MM.1S (cell line): ENCODE measurements at places on chromosomes 5 and 9.

GRCh38 chr5:117741655-117742206 is 1167.1 kb upstream of the SEMA6A start:
- no peak for DNase-seq

DNA sequence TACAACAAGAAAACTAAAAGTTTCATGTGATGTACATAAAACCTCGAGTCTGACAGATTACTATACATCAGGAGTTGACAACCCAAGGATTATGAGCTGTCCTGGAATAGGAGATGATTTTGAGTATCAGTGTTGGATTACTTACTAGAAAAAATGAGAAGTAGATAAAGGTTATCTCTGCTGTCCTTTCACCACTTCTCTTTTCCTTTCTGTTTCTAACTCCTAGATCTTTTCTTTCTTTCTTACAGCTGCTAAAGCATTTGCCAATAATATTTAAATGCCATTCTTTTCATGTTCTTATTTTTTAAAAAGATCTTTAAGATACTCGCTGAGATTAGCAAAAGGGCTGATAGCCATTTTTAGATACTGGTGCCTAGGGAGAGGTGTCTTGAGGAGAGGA is 14.8 kb downstream of the RBM27 start:
- no peak for DNase-seq

DNA sequence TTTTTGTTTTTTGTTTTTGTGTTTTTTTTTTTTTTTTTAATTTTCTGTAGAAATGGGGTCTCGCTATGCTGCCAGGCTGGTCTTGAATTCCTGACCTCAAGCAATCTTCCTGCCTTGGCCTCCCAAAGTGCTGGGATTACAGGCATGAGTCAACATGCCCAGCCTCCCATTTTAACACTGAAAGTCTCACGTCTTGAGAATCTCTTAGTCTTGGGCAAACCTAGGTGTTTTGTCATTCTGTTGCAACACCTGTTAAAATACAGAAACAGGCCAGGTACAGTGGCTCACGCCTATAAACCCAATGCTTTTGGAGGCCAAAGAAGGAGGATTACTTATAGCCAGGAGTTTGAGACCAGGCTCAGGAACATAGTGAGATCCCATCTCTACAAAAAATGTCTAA is 599.0 kb downstream of the TLR4 start:
- DNase-seq = no peak

DNA sequence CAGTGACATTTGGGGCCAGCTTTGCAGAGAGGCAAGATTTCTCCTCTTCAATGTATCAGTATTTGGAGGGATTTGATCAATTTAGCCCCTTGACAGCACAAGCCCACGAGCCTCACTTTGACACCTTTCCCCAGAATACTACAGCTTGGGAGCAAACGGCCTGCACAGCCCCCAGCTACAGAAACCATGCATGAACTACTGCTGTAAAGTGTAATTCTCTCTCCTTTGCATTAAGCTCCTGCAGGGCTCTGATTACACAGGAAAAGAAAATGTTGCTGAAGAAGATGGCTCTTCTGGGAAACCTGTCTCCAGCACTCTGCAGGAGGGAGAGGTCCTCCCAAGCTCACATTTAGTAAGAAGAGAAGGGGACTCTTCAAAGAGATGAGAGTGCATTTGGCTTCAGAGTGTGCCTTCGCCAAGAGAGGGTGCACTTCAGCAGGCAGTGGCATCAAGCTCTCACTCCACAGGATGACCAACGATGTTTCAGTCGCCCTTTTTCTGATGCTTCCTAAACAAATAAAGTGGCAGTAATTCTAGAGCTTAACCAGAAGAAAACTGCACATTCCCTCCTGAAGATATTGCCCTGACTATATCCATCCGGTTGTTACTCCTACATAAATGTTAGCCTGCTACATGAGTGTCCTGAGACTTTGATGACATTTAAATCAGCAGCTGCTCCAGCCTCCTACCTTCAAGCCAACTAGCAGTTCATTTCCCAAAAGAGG is 272.2 kb downstream of the AUH start:
- peak; percentile 82 for DNase-seq

DNA sequence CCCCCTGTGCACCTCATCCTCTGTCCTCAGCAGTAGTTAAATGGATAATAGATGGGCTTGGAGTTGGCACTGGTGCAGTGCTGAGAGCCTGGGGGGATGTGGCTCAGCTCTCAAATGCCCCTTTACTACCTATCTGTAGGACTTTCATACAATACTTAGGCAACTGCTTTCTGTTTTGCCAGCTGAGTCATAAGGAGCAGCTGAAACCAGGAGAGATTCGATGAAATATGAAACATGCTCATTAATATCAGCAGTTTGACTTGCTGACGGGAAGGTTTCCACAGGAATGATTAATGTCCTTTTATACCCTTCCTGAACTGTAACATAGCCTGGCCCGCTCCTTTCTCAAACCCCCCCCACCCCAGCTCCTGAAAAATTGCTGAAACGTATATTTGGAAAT is 142.6 kb downstream of the SAXO1 start:
- DNase-seq = no peak

GRCh38 chr5:126492939-126493338 is 69.7 kb downstream of the GRAMD2B start:
- DNase-seq = no peak

- DNase-seq = no peak
Measured at GRCh38 chr5:24539613-24540012, 105.2 kb downstream of the CDH10 start.

DNA sequence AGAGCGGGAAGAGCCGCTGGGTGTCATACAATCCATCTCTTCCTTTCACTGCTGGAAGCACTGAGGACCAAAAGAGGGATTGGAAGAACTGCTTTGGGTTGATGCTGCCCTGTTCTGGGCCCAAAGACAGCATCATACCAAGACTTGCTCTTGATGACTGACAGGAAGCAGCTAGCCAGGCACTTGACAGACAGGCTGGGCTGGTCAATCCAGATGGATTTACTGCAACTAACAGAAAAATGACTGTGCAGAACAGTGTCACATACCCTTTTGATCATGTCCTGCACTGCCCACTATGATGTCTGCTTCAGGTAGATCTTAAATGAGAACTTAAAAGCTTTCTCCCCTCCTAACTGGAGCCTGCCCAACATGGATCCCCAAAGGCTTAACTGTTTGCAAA is 157.6 kb downstream of the CRB2 start:
- no peak for DNase-seq

GRCh38 chr5:113081881-113082546 is 105.4 kb downstream of the DCP2 start:
- no peak for DNase-seq

DNA sequence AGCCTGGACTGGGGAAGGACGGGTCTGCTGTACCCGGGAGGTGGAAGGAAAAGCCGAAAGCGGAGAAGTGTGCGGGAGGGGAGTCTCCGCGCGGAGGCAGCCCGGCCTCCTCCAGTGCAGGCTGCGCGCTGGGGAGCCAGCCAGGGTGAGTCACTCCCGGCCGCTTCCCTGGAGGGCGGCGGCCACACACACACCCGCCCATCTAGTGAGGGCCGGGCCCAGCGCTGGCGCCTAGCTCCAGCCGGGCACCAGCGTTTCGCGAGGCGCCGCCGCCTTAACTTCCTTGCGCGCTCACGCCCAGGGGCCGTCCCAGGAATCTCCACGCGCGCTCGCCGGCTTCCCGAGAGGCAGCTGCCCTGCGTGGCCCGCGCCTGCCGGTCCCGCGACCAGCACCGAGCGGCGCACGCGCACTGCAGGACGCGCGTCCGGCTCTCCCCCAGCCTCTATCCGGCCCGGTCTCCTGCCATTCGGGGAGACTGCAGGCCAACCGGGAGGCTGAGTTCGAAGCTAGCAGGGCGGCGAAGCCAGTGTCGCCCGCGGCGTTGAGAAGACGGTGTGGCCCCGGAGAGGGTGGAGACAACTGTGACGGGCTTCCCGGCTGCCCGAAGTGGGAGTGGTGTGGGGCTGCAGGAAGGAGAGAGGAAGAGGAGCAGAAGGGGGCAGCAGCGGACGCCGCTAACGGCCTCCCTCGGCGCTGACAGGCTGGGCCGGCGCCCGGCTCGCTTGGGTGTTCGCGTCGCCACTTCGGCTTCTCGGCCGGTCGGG is at the start of gene JAK2:
TSS of gene JAK2 (plus strand) at position 652 of the 765 bp plus-strand sequence. CDS start 36,716 bp downstream, outside the sequence.
- peak; percentile 90 for DNase-seq

GRCh38 chr5:128213340-128213739 is 129.8 kb downstream of the SLC12A2 start:
- DNase-seq = peak; percentile 63

- no peak for DNase-seq
Measured at GRCh38 chr9:78438780-78439179, 141.9 kb downstream of the PSAT1 start.

GRCh38 chr5:107265193-107265592 is 405.5 kb downstream of the EFNA5 start:
- no peak for DNase-seq

GRCh38 chr5:133890776-133891280 is 77.6 kb downstream of the C5orf15 start:
- DNase-seq = no peak

DNA sequence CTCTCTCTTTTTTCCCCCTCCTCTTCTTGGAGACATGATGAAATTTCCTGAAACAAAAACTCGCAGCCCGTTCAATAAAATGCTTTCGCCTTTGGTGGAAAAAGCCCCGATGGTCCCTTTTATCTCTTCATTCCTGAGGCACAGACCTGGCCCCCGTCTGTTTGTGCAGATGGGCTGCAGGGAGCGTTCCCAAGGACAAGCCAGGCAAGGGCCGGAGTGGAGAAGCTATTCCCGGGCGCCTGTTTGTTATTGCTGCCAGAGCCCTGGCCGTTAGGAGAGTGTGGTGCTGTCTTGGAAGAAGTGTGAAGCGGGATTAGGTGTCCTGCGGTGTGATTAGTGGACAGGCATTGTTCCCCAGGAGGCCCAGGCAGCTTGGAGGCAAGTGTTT is 71.9 kb downstream of the SMIM23 start:
- DNase-seq = no peak

GRCh38 chr5:58475404-58475803 is 15.5 kb upstream of the PLK2 start:
- no peak for DNase-seq

- peak; percentile 63 for DNase-seq
Measured at GRCh38 chr5:127564002-127564769, 46.7 kb downstream of the PRRC1 start.

DNA sequence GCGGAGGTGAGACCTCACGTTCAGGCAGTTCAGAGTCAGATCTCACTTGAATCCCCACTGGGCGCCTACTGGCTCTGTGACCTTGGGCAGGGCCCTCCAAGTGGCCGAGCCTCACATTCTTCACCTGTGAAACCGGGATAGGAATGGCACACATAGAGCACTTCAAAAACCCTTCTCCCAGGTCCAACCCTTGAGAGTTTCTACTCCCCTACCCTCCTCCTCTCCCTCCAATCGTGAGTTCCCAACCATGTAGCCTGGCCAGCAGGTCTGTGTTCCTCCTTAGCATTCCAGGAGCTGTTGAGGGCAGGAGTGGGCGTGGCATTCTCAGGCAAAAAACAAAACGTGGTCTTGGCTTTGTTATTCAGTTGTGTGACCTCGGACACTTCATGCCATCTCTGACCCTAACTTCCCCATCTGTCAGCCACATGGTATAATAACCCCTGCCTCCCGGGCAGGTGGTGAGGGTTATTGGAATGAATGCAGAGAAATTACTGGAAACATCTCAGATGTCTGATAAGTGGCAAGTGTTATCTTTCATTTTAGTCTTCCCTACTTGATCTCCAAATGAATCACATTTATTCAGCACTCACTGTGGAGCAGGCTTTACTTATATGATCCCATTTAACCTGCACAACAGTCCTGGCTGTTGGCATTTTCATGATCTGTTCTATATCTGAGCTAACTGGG is 112.8 kb upstream of the BOD1 start:
- no peak for DNase-seq

DNA sequence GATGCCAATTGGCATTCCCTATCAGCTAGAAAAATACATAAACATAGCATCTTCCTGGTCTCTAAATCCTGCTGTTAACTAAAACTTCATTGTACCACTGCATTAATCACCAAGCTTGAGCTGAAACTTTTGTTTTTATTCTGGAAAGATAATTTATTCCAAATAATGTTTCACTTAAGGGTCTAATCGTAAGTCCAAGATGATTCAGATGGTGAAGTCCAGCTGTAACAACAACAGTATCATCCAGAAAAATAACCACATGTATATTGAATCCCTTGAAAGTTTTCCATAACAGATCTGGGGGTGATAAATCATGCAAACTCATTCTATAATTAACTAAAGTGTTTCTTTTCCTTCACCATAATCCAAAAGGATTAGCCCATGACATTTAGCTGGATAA is 23.9 kb downstream of the RORB start:
- no peak for DNase-seq

- no peak for DNase-seq
Measured at GRCh38 chr9:14380061-14380836, 66.3 kb upstream of the NFIB start.

GRCh38 chr5:141398608-141399007 is 861 bp downstream of the PCDHGB5 start:
- DNase-seq = no peak

DNA sequence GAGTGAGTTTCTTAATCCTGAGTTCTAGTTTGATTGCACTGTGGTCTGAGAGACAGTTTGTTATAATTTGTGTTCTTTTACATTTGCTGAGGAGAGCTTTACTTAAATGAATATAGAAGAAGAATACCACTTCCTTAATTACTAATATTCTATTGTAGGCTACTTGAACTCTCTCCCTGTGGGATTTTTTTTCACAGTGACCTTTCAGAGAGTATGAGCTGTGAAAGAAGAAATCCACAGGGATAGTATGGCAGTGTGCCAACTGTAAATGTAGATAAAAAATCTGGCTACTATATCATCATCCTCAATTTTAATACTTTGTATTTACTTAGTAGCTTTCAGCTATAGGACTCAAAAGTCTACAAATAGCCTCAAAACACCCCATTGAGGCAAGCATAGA is 67.3 kb downstream of the COMMD10 start:
- no peak for DNase-seq

- DNase-seq = no peak
Measured at GRCh38 chr5:168528521-168529373, at the start of gene FBLL1. Gene FBLL1, plus strand, starts transcription at chr5:168529305. Its CDS starts 200 bp downstream, at chr5:168529505.

GRCh38 chr5:143182901-143183820 is 220.3 kb downstream of the NR3C1 start:
- peak; percentile 86 for DNase-seq

DNA sequence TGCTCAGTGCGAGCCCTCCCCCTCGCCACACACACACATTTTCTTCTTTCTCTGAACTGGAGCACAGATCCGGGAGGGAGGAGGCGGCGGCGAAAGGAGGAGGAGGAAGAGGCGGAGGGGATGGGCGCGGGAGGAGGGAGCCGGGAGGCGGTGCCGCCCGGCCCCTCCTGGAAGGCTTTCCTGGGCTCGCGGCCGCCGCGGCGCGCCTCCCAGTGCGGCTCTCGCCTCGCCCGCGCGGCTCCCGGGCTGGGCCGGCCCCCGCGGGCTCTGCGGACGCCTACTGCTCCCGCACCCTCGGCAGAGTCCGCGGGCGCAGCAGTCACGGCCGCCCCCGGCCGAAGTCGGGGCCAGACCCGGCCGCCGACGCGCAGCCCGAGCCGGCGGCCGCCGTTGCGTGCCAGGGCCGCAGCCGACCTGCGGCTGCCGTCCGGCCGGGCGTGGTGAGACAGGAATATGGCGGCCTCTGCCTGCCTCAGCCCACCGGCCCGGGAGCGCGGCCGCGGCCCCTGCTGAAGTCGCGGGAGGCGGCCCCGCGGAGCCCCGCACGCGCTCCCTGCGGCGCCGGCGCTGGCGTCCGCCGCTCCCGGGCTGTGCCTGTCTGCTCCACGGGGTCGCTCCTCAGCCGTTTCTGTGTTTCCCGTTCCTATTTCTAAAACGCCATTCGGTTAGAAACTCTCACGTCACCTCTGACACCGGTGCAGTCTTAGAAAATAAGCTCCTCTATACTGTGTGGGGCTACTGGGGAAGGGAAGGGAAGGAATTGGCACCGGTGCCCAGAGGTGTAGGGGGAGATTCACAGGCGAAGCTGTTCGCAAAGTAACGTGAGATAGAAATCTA is 500 bp upstream of the GNAQ start:
- DNase-seq = peak; percentile 75
